ENCODE measurements at places on chromosomes 4 and X.
A peak's percentile ranks its signal among the peaks of the same experiment; 100 is the strongest.

GRCh38 chr4:19728773-19729172, 522.9 kb upstream of the SLIT2 start:
- DNase-seq, result no peak

- no peak for DNase-seq
These were observed 387.3 kb upstream of the TECRL start for GRCh38 chr4:64796581-64796980.

DNA sequence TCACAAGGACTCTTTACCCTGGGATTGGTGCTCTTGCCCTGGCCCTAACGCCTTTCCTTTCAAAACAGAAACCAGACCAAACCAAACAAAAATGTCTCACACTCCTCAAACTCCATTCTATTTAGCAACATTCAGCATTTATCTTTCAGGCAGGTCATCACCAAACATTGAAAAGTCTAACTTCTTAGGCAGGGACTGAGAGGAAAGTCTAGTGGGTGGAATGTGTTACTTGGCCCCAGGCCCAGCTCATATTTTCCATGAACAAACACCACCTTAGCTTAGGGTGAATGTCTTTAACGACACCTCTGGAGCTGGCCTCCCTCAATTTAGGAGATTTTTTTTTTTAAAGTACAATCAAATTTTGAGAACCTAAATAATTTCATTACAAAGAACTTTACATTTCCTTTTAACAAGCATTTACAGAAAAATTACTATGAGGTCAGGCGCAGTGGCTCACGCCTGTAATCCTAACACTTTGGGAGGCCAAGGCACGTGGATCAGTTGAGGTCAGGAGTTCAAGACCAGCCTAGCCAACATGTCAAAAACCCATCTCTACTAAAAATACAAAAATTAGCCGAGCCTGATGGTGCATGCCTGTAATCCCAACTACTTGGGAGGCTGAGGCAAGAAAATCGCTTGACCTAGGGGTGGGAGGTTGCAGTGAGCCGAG, 10.2 kb upstream of the N4BP2 start:
- DNase-seq, result no peak

DNA sequence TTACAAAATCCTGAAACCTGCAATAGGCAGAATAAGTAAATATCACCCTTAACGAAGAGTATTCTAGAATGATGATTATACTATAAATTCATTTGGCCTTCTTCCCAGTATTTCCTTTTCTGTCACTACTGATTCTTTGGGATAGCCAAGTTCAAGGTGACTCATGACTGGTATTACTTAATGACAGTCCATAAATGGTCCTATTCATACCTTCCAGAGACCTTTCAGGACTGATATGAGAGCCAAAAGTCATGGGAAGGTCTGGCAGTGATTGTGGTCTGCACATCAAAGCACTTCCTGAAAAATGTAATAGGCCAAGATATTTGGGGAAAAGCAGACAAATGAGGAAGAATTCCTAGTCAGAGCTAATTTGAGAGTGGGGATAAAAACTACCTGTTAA, 239.6 kb upstream of the FAM47A start:
- no peak for DNase-seq

- no peak for DNase-seq
These were observed 141.1 kb upstream of the HHIP start for GRCh38 chr4:144504883-144505282.

DNA sequence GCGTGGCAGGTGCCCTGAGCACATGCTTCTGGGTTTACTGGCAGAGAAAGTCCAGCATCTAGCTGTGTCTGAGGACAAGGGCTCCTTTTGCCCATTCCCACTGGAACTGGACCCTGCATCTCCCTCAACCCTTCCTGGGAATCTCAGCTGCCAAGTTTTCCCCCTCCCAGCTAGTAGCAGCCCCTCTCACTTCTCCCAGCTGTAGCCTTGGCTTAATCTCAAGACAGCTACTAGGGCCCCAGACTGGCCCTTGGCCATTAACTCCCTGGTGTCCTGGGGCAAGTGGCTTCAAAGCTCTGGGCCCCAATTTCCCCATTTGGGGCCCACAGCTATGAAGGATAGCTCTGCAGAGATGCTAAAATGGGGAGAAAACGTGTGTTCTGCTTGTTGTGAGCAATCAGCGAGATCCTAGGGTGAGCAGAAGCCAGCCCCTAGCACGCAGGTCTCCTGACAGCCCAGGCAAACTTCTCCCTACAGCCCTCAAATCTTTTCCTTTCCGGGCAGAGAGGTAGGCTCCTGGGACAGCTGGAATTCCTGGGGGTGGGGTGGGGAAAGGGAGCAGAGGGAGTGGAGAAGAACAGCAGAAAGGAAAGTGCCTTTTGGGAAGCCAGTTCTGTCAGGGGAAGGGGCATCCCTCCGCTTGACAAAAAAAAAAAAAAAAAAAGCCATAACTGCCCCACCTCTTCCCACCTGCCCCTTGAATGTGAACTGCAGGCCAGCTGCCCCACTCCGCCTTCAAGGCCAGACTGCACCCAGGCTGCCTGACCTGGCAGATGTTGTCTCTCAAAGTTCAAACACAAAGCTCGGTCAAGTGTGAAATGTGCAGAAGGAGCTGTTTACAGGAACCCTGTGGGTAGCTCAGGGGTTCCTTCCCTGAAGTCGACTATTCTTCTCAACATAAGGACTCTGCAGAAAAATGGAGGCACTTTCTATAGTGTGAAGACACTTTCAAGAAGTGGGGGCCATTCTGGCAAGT, 16.6 kb downstream of the FGD1 start:
- no peak for DNase-seq

GRCh38 chrX:122363112-122363795, 820.8 kb upstream of the GRIA3 start:
- no peak for DNase-seq

- DNase-seq, result peak; percentile 89
These were observed at the start of gene ZCCHC18 for GRCh38 chrX:104112326-104112951. Gene ZCCHC18, plus strand, starts transcription at chrX:104112523. Its CDS starts 1,589 bp downstream, at chrX:104114112.

- DNase-seq, result peak; percentile 30
These were observed 187.5 kb downstream of the QDPR start for GRCh38 chr4:17324386-17324830.

- DNase-seq, result no peak
These were observed 24.8 kb downstream of the PDGFC start for GRCh38 chr4:156946516-156947424.

- DNase-seq, result no peak
These were observed 53.6 kb upstream of the FUNDC1 start for GRCh38 chrX:44596277-44596676.

DNA sequence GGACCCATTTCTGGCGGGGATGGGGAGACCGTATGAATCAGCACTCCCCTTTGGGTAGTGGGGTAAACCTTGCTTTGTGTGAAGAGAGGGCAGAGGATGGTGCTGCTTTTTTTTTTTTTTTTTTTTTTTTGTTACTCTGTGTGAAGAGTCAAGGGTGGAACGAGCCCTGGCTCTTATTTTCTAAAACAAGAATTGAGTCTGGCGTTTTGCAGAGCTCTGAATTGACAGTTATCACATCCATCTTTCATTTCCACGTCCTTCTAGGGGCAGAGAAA, 1.2 kb downstream of the SLAIN2 start:
- no peak for DNase-seq

GRCh38 chr4:38371391-38371851, 292.6 kb upstream of the KLF3 start:
- no peak for DNase-seq

DNA sequence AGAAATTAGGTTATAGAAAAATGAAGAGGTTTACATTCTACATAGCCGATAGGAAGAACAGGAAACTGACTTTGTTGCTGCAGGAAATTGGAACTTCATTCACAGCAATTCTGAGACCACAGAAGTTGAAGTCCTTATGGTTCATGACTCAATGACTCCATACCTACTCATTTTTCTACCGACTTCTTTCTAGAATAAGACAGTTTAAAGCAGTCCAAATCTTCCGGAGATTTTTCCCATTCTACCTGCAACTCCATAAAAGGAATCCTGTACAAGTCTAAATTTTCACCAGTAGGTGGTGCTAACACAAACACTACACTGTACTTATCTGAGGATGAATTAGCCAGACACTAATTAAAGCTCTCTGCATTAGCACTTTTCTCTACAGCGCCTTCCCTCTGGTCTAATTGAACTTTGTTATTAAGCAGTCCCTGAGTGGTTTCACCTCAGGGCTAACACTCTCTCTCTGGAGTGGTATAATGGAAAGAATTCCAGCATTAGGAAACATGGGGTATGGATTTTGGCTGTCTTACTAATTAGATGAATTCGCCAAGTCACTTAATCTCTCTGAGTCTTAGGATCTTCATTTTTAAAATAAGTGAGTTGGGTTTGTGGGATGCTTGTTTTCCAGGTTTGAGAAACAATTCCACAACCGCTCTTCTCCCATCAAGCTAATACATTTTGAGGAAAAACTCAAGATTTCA, 167.9 kb downstream of the SMIM20 start:
- peak; percentile 66 for DNase-seq

DNA sequence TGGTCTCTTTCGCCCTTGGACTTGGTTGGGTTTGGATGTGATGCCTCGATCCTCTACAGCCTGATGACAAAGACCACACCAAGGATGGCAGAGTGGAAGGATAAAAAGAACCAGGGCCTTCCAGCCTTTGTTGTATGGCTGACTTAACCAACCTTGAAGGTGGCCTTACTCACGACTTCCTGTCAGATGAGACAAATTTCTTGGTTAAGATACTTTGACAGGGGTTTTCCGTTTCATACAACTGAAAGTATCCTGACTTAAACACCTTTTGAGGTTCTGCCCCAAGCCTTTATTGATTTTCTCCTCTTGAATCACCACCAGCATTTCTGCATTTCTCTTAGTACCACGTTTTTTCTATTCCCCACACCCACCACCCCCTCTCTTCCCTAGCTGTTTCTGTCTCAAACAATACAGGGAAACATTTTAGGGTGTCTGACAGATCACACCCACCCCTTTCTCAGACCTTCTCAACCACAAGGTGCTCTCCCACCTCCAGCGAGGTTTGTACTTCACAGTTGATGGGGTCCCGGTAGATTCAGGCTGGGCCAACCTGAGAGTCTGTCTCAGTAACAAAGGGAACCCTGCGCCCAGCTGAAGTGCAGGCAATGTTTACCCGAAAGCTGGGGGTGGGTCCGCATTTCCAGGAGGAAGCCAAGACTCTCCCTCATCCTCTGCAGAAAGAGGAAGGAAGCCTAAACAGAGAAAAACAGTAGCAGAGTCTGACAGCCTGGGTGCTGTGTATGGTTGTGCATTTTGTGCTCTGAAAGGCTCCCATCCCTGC, 5.0 kb upstream of the TSPAN5 start:
- no peak for DNase-seq

DNA sequence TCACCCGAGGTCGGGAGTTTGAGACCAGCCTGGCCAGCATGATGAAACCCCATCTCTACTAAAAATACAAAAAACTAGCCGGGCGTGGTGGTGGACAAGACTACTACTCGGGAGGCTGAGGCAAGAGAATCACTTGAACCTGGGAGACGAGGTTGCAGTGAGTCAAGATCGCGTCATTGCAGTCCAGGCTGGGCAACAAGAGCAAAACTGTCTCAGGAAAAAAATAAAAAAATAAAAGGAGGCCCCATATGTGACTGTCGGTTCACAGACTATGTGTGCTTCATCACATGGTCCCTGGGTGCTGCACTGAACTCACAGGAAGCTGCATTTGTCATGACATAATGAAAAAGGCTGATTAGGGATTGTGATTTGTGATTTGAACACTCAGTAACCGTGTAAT, 6.4 kb downstream of the TRIML1 start:
- no peak for DNase-seq

DNA sequence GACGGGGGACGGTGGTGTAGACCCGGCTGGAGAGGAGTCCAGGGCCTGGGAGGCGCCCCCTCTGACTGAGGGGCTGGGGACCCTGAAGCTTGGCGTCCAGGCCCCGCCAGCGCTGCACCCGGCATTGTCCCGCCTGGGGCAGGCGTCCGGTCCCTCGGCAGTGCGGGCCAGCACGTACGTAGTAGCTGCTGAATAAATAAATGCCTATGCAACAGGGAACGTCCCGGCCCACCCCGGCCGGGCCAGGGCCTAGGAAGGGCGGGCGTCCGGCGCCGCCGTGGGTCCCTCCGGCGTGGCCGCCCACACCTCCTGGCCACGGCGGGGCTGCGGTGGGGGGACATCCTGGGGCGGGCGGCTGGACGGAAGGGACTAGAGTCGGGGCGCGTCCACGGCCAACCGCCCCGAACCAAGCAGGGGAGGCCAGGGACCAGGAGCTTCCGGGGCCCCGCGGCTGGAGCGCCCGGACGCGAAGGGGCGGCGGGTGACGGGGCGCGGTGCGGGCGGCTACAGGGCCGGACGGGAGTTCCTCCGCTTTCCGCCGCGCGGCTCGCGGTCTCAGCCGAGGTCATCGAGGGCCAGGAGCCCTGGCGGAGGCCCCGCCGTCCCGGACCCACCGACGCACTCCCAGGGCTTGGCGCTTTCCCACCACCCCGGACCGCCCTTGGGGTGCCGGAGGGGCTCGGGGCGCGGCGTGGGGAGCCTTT, 886 bp upstream of the WWC2 start:
- DNase-seq, result no peak
